ENCODE measurements at places on chromosomes 3 and 15. TPM values are rescaled to one million over a fixed set of nuclear protein-coding genes. Genes with fewer than 3 reads are reported as not detected.
A peak's percentile ranks its signal among the peaks of the same experiment; 100 is the strongest.

GRCh38 chr15:98745179-98745578, 96.8 kb downstream of the IGF1R start:
- DNase-seq: no peak

ARPIN gene
- polyA plus RNA-seq: 8.8 TPM

GRCh38 chr15:63473749-63473998, 30.7 kb upstream of the USP3 start:
- DNase-seq: no peak

DNA sequence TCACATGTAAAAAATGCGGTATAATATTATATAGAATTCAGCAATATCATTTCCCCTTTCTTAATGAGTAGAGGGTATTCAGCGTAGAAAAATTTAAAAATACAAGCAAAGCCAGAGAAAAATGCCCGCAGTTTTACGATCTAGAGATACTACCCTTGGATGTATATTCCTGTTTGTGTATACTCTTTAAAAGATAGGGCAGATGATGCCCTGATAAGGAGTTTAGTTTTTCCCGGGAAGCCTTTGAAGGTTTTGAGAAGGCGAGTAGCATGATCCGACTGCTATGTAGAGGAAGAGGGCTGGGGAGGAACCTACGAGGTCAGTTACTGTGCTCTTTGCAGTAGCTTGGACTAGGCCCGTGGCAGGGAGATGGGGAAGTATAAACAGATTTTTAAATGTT, 1.2 kb downstream of the YEATS2 start:
- peak; percentile 33 for DNase-seq

DNA sequence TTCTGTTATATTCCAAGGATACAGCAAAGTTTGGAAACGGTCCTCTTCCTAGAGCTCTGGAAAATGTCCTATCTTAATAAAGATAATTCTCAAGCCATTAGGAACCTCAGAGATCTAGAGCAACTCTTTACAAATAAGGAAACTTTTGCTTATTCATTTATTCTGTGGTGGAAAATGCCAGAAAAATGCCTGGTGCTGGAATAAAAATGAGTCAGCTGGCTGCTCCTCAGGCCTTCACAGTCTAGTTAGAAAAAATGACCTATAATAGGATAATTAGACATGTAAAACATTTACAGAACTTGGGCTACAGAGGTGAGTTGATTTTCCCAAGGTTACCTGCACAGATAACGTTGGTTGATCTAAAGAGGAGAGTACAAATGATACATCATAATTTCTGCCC, 372.5 kb downstream of the NLGN1 start:
- peak; percentile 37 for DNase-seq

GRCh38 chr3:72548461-72548860, 299.8 kb downstream of the SHQ1 start:
- no peak for DNase-seq

DNA sequence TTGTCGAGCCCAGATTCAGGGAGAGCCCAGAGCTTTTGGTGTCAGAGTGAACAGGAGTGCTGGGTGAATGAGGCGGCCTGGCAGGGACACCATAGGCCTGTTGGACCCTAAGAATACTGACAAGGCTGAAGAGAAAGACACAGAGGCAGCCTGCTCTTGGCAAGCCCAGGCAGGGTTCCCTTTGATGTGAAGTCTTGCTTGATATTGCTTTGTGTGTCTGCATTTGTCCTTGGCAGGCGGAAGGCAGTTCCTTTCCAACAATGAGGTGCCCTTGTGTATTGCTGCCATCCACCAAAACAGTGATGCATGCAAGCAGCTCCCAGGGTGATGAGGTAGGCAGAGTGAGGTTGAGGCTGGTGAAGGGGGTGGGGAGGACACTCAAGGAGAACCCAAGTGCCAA, 152.7 kb upstream of the TSC22D2 start:
- DNase-seq: no peak

DNA sequence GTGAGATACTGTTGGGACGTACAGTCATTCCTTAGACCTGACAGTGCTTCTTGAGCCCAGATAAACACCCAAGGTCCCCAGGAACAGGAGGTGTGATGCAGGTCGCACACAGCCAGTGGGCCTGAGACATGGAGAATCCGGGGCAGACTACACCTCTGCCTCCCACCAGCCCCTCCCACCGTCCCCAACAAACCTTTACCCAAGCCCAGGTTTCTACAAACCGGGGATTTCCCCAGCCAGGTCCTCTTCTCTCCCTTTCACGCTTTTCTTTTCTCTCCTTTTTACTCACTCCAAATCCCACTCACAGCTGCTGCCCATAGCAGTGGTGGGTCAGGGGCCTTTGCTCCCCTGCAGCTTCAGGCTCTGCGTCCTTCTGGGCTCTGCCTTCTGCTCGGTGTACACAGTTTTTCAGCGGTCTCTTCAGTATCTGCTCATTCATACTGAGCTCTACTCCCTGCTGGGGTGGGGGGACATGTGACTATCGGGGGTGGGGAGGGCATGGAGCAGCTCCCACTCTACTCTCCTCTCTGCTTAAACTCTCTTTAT, 4.8 kb upstream of the PCSK6 start:
- DNase-seq: no peak

- DNase-seq: peak; percentile 17
Observed at GRCh38 chr3:148211725-148212124, 486.0 kb upstream of the AGTR1 start.

TGM4 gene
- 0.10 TPM for polyA plus RNA-seq

TM4SF18 gene
- polyA plus RNA-seq: not detected

ITGB5 gene
- 101 TPM for polyA plus RNA-seq

DNA sequence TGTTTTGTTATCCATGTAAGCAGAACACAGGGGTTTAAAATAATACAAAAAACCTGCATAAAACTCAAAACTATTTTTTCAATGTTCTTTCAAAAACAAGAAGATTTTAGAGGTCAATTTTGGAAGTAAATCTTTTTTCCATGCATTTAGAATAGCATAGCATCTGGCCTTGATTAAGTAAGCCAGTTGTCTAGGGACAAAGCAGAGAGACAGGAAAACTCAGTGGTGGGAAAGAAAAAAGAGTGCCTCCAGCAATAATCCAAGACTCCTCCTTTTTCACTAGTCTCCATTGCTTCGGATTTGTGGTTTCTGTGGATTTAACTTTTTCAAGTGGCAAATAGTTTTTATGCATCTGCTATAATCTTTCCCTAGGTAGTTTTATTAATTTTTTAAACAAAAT, 88.9 kb downstream of the SUCNR1 start:
- DNase-seq: no peak

USP13 gene
- polyA plus RNA-seq: 9.2 TPM

Data from IMR-90 (cell line).